ENCODE measurements at places on chromosomes 2 and 18.

DNA sequence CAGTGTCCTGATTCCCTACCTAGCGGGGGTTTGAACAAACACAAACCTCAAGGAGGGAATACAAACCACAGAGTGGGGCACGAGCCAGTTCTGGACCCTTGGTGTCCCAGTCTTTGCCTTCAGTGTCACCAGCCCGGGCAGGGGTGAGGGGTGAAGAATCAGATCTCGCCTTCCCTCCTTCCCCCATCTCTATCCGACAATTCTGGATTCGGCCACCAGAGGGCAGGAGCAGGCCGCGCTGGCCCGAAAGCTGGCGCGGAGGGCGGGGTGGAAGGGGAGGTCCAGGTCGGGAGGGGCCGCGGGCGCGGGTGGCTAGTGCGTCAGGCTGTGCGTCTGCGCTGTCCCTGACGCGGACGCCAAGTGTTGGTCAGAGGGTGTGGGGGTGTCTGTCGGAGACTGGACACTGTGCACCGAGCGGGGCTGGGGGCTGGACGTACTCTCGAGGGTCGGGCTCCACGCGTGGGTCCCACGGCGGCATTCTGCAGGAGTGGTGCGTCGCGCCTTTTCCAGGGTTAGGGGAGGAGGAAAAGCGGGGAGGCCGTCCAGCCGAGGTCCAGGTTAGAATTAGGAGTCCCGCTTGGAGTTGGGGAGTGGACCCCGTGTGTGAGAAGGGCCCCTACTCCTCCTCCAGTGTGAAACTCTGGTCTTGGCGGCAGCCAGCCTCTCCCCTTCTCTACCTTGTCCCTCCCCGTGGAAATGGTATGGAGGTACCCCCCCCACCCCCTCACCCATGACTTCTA, 2.9 kb upstream of the CRYBA2 start:
- peak; percentile 89 for DNase-seq

DNA sequence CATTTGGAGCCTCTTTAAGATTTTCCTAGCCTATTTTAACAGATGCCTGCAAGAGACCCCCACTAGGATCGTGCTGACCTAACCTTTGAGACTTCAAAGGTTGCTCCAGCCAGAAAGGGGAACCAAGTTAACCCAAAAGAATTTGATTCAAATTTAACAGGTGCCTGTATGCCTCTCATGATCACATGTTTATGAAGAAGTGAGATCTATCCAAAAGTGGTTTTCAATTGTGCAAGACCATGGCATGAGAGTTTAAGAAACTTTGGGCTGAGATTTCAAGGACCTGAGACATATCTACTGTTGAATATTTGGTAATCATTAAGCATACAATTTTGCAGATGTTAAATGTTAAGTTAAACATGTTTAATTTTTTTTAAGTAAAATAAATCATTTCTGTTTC, 1.3 kb upstream of the RSAD2 start:
- no peak for DNase-seq

DNA sequence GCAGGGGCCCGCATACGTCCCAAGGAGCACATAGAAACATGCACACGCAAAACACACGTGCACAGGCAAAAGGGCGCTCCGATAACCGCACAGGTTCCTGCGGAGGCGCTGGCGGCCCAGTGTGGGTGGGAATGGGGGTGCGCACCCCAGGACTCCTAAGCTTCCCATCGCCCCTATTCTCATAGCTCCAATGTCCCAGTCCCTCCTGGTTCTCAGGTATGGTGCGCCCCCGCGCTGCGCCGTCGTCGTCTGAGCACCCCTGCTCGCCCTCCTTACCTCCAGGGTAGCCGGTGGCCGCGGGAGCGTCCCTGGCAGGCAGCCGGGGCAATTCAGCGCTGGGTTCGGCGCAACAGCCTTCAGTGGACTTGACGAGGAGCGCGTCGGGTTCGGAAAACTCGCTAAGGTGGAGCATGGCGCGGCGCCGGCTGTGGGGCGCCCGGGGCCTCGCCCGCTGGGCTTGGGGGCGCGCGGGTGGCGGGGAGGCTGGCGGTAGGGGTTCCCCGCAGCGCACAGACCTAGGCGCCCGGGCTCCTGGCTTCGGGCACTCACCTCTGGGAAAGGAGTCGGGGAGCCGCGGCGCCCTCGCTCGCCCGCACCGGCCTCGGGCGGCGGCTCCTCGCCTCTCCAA, 328 bp downstream of the EGR4 start:
- peak; percentile 20 for DNase-seq

GRCh38 chr2:174527101-174527721, 40.4 kb upstream of the GPR155 start:
- no peak for DNase-seq

GRCh38 chr18:27114842-27115241, 70.3 kb downstream of the CHST9 start:
- DNase-seq, result no peak

DNA sequence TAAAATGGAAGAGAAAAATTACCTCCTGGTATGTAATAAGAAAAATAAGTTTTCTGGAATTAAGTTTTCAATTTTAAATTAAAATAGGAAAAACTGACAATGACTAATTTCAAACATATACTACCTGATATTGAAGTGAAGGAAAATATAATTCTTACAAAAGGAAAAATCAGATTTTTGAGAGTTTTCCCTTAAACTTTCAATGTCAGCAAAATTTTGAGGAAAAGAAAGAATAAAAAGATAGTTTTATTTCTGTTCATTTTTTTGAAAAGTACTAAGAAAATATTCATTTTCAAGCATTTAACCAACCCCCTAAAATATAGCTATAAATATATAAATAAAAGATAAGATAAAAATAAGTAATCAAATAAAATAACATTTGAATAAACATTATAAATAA, 87.1 kb downstream of the TMX3 start:
- no peak for DNase-seq

DNA sequence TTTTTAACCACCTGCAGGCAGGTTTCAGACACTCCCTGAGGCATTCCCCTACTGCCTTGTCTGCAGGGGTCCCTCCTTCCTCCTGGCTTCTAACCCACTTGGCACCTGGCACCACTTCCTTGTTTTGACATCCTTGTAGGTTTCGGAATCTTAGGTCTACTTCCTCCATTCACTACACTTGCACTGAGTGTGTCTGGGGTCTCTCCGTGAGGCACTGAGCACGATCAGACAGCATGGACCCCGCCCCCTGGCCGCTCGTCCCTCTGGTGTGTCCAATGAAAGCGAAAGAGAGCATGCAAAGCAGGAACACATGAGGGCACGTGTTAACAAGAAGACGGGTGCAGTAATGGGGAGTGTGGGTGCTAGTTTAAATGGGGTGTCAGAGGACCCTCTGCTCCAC, 63.8 kb downstream of the HAUS1 start:
- peak; percentile 22 for DNase-seq

- DNase-seq, result no peak
Observed at GRCh38 chr2:160075171-160075570, 12.8 kb upstream of the PLA2R1 start.

GRCh38 chr2:15472876-15473275, 88.3 kb downstream of the NBAS start:
- DNase-seq, result no peak

DNA sequence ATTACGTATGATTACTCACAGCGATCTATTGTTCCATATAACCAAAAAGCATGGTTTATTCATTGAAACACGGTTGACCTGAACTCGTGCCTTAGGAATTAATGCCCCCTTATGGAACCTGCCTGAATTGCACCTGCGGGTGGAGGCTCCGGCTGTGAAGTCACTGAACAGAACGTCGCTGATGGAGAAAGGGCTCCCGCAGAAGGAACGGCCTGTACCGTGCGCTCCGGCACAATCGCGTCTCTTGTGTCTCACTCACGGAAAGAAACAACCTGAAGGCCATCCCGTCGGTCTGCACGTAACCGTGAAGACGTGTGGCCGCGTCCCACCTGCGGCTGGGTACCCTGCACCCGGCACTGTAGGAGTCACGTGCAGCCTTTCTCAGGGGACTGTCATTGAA, 133.1 kb downstream of the NFATC1 start:
- DNase-seq, result peak; percentile 84

- no peak for DNase-seq
Observed at GRCh38 chr2:101349893-101350662, 37.2 kb downstream of the CREG2 start.

GRCh38 chr2:64538764-64539433, 14.8 kb downstream of the AFTPH start:
- no peak for DNase-seq

DNA sequence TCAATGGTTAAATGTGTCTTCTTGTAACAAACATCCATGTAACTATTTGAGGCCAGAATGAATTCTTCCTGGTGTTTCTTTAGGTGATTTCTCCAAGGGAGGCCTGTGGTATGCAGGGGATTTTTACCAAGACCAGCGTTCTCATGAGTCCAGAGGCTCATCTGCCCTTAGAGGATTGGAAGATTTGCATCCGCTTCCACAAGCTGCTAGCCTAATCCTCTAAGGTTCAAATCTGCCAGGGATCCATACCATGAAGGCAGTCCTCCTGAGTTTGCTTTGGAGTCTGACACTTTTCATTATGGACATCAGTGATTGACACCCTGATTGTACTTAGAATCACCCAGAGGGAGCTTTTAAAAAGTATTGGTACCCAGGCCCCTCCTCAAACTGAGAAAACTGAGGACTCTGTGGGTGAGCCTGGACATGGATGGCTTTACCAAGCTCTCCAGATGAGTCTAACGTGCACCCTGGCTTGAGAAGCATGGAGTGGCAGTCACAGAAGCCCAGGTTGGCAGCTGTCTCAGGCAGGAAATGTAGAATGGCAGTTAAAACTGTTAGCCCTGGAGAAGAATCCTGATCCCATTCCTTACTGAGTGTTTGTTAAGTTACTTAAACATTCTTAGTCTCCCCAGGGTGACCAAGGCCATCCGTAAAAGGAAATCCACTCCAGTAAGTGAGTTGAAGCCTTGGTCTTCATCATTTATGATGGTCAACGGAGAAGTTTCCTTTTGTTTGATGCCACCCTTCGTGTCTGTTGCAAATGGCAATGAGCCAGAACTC, 95.3 kb upstream of the RMDN2 start:
- DNase-seq, result no peak
